Right kidney (tissue), 9 donors: ENCODE measurements at places on chromosomes 4 and X.

GRCh38 chr4:13535708-13536361 is 8.5 kb downstream of the NKX3-2 start:
- peak; percentile 37 for DNase-seq

GRCh38 chr4:26020881-26021280 is 106.9 kb downstream of the SMIM20 start:
- DNase-seq, result no peak

- no peak for DNase-seq
Measured at GRCh38 chr4:188198982-188199792, 59.9 kb downstream of the TRIML1 start.

- no peak for DNase-seq
Measured at GRCh38 chr4:140308366-140309123, 64.9 kb upstream of the SCOC start.

- no peak for DNase-seq
Measured at GRCh38 chrX:12672367-12673106, 118.7 kb upstream of the PRPS2 start.

DNA sequence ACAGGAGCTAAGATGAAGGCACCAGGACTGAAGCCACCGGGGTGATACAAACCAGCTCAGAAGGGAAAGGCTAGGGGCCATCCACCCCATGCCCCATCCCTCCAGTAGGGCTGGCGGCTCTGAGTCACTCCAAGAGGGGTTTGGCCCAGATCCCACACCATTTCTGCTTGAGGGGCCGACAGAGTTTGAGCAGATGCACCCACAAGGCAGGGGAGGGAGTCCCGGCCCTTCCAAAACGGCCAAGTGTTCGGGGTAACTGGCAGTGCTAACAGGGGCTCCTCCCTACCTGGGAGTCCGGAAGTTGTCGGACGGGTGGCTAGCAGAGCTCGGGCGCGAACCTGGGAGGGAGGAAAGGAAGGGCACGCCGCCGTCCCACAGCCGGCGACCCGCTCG is 412 bp downstream of the SLC10A3 start:
- DNase-seq, result peak; percentile 52

DNA sequence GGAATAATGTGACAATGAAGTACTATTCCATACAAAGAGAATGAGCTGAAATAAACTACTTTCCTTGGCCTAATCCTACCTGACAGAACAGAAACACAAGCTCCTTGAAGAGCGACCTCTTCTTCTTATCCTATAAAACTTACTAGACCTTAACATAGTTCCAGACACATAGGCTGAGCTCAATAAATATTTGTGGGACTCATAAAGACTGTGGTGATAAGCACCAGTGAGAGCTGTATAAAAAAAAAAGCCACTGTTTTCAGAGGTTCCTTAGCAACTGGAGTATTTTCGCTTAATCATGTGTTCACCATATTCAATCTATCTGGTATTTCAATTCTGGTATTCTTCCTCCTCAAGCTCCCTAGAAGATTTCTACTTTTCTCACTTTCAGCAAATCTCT is 1129.6 kb downstream of the STPG2 start:
- peak; percentile 6 for DNase-seq

- no peak for DNase-seq
Measured at GRCh38 chrX:84339507-84340364, 151.7 kb upstream of the RPS6KA6 start.

DNA sequence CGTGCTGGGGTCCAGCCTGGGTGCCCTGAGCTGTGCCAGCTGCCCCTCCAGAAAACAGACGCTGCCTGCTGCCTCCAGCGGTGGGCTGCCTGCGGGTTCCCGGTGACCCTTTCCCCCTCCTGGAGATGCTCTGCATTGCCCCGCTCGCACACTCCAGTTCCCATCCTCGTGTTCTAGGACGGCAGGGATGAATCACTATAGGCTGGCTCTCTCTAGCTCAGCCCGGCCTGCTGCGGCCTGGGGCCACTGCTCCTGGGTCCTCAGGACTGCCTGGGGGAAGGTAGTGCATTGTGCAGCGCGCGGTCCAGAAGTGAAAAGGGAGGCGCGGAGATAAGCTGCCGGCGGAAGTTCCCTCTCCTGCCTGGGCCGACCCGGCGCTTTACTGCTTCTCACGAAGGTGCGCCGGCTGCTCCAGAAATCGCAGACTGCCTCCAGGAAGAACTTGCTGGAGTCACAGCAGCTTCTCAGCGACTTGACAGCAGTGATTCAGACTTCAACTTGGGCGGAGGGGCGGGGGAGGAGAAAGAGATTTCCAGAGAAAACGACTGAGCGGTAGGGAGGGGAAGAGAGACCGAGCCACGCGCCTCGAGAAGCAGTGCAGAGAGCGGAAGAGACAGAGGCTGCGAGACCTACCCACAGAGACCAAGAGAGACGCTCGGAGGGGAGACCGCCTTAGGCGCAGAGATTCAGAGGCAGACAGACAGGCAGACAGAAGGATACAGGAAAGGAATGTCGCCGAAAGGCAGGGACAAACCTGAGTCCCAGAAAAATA is 6.7 kb upstream of the MSX1 start:
- peak; percentile 58 for DNase-seq

- peak; percentile 76 for DNase-seq
Measured at GRCh38 chr4:185019456-185020292, 1.4 kb downstream of the HELT start.

GRCh38 chr4:57945298-57945697 is 835.1 kb upstream of the IGFBP7 start:
- DNase-seq, result no peak

- no peak for DNase-seq
Measured at GRCh38 chrX:51215266-51215665, 117.4 kb upstream of the NUDT10 start.

DNA sequence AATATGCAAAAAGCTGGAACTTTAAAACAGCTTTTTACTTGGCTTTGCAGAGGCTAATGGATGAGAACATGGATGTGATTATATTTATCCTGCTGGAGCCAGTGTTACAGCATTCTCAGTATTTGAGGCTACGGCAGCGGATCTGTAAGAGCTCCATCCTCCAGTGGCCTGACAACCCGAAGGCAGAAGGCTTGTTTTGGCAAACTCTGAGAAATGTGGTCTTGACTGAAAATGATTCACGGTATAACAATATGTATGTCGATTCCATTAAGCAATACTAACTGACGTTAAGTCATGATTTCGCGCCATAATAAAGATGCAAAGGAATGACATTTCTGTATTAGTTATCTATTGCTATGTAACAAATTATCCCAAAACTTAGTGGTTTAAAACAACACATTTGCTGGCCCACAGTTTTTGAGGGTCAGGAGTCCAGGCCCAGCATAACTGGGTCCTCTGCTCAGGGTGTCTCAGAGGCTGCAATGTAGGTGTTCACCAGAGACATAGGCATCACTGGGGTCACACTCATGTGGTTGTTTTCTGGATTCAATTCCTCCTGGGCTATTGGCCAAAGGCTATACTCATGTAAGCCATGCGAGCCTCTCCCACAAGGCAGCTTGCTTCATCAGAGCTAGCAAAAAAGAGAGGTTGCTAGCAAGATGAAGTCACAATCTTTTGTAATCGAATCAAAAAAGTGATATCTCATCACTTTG is 15.6 kb downstream of the TLR8 start:
- DNase-seq, result no peak

DNA sequence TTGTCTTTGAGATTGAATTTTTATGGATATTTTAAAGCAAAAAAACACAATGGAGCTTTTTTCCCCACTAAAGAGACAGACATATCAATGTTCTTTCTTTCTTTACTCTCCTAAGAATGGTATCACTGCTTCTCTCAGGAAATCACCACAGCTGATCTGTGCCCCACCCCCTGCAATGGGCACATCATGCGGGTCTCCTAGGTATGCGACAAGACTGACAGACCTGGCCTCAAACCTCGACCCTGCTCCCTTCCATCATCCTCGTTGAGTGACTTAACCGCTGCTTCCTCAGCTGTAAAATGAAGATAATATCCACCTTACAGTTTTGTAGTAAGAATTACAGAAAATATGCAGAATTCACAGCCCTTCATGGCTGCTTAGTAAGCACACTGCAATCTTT is 58.3 kb downstream of the LEF1 start:
- DNase-seq, result no peak

GRCh38 chr4:179110356-179110755 is 1668.1 kb upstream of the AGA start:
- no peak for DNase-seq

DNA sequence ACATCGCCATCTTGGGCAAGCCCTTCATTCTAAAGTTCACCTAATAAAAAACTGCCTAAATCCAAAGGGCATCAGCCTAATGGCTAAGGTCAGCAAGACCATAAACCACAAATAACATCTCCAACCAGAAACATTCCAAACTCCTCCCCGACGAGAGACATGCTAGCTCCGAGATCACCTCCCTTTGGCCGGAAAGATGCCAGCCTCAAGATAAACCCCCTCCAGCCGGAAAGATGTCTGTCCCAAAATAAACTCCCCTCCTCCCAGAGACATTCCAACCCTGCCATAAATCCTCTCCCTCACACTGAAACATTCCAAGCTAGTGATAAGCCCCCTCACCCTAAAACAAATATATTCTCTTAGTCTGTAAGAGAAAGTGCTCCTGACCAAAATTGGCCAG is 13.3 kb upstream of the DYNLT3 start:
- no peak for DNase-seq

- DNase-seq, result no peak
Measured at GRCh38 chr4:150961566-150961965, 53.5 kb downstream of the LRBA start.
